Neural progenitor cell (in vitro differentiated cells): ENCODE measurements at places on chromosomes 1 and 21. TPM values are rescaled to one million over a fixed set of nuclear protein-coding genes. Genes with fewer than 3 reads are reported as not detected.

- no peak for DNase-seq
These were observed 128.8 kb upstream of the CTTNBP2NL start for GRCh38 chr1:112267206-112267605.

- DNase-seq, result peak; percentile 80
These were observed 723 bp downstream of the CDC42BPA start for GRCh38 chr1:227317523-227318015.

DNA sequence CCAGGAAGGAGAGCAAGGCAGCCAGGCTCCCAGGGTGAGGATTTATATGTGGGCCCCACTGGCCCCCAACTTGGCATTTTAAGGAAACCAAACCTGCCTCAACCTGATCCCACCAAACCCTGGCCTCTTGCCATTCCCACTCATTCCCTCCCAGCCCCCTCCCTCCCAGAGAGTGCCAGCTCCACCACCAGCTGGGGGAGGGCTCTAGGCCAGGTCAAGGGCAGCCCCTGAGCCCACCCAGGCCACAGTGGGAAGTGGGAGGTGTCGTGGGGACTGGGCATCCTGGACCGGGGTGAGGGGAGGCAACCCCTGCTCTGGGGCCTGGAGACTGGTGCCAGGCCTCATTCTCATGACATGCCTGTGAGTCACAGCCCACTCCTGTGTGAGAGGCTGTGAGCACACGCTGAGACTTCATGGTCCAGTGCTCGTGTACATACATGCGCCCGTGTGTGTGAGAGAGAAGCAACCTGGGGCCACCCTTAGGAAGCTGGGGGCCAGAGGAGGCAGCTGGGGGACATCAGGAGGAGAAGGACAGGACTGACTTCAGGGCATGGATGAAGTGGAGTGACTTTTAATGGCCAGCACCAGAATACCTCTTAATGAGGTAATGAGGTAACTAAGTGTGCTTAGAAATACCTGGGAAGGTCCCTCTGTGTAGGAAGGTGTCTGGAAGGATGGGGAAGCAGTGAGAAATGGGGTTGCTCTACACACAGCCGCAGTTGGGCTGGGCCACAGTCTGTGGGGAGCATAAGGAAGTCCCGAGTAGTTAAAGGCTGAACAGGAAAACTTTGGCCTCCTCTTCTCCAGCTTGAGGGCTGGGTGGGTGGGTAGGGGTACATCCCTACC lies at the start of gene S100A2:
Gene S100A2 (minus strand): TSS at position 316 of the 846 bp plus-strand sequence. CDS start 1,967 bp downstream, outside the sequence.
- DNase-seq, result no peak

DNA sequence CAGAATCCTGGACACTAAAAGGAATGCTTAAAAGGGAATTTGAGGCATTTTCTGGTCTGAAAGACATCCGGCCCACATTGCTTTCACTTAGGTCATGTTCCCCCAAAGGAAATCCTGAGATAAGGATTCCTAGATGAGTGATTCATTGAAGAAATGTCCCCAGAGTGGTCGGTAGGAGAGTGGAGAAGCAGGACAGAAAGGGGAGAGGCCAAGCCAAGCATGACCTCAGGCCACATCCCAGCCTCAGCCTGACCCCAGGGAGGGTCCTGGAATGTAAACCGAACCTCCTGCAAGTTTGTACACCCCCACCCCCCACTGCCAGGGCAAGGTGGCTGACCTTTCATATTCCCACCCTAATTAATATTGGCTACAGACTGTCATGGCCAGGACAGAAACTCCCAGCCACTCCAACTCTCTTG lies 16.6 kb downstream of the HIVEP3 start:
- no peak for DNase-seq

Gene FNBP1L
- total RNA-seq, result 114 and 162 TPM in 2 replicates

Gene FCAMR
- total RNA-seq, result not detected in 2 replicates

Gene CRABP2
- total RNA-seq, result 110 and 156 TPM in 2 replicates

- DNase-seq, result no peak
These were observed 113.7 kb downstream of the RGL1 start for GRCh38 chr1:183918589-183918988.

GRCh38 chr21:24420689-24421088 lies 1186.6 kb downstream of the MRPL39 start:
- no peak for DNase-seq

Gene BRINP2
- 0.06 TPM in 1 of 2 replicates, not detected in the other for total RNA-seq

Gene MAP1LC3C
- 0.19 TPM in 1 of 2 replicates, not detected in the other for total RNA-seq

- DNase-seq, result no peak
These were observed 61.4 kb downstream of the GORAB start for GRCh38 chr1:170593173-170594011.

- no peak for DNase-seq
These were observed 356.9 kb upstream of the RUNX1 start for GRCh38 chr21:35405981-35406380.

- no peak for DNase-seq
These were observed 194.2 kb upstream of the FMN2 start for GRCh38 chr1:239897458-239897857.

GRCh38 chr1:26338670-26339069 lies 15.3 kb downstream of the CRYBG2 start:
- DNase-seq, result no peak

- DNase-seq, result peak; percentile 47
These were observed at the start of gene TCEA3 for GRCh38 chr1:23424293-23425192. TCEA3 (minus strand) TSS chr1:23424748; CDS start chr1:23424633, 115 bp downstream.

Gene TRIM17
- 2.9 and 5.0 TPM in 2 replicates for total RNA-seq

DNA sequence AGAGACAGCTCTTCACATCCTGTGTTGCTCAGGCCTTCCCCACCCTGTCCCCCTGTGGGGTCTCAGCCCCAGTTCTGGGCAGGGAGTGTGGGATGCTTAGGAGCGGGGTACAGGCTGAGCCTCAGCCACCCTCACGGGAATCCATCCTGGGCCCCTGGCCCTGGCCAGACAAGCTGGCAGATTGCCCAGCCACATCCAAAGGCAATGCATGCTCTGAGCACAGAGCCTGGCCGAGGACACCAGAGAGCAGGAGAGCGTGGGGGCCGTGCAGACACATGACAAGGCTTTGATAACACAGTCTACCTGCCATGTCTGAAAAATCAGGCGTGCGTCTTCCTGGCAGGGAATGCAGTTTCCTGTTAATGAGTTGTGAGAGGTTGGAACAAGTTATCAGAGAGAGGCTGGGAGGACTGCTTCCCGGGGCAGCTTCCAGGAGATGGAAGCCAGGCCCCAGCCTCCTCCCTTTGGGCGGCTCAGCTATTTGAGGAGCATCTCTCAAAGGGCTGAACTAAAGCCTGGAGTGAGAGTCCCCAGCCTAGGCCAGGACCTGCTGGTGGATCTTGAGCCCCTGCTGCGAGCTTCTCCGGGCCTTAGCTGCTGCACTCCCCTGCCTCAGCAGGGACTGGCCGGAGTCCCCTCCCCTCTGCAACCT lies 72.2 kb upstream of the SELENON start:
- DNase-seq, result peak; percentile 58

Gene CSF3R
- 0.56 TPM in 1 of 2 replicates, not detected in the other for total RNA-seq

DNA sequence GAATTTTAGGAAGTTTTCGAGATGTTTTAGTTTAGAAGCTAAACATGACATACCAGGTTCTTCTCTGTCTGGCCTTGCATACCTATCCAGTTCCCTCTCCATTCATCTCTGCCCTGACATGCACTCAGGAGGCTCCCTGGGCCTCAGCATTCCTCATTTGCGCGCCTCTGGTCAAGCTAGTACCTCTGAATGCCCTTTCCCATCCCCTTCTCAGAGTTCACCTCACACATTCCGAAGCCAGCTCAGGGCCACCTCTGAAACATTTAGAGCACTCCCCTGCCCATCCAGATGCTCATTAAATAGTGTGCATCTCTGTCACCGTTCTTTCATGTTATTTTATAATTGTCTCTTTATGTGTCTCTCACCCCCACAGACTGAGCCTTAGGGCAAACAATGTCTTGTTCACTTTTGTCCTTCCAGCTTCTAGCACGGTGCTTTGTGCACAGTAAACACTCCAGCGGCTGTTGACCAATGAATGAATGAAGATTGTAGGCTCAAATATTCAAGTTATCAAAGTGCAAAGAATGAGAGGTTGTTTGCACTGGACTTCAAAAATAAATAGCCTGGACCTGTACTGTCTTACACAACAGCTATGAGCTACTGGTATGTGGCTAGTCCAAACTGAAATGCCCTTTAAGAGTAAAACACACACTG lies 1.2 kb upstream of the DHCR24 start:
- DNase-seq, result peak; percentile 41

Gene CELA3A
- not detected in 2 replicates for total RNA-seq

Gene TLR5
- total RNA-seq, result 0.30 and 0.68 TPM in 2 replicates

GRCh38 chr1:22530715-22531114 lies 32.6 kb upstream of the EPHA8 start:
- no peak for DNase-seq

GRCh38 chr1:185632659-185633423 lies 101.3 kb upstream of the HMCN1 start:
- DNase-seq, result no peak
